Stimulated activated CD4-positive, alpha-beta T cell treated with anti-CD3 and anti-CD28 coated beads, Interleukin-2, amount 100 ng/mL, for 4 hours (primary cell): ENCODE measurements at places on chromosomes 11 and 22.
A peak's percentile ranks its signal among the peaks of the same experiment; 100 is the strongest.

GRCh38 chr11:68828957-68829356, 12.8 kb downstream of the CPT1A start:
- no peak for DNase-seq

- no peak for DNase-seq
These were observed 2.1 kb downstream of the SMIM38 start for GRCh38 chr11:69157822-69158231.

- no peak for DNase-seq
These were observed 29.2 kb downstream of the PDGFD start for GRCh38 chr11:104134745-104135144.

GRCh38 chr22:44358709-44359440, 46.1 kb upstream of the SHISAL1 start:
- no peak for DNase-seq

DNA sequence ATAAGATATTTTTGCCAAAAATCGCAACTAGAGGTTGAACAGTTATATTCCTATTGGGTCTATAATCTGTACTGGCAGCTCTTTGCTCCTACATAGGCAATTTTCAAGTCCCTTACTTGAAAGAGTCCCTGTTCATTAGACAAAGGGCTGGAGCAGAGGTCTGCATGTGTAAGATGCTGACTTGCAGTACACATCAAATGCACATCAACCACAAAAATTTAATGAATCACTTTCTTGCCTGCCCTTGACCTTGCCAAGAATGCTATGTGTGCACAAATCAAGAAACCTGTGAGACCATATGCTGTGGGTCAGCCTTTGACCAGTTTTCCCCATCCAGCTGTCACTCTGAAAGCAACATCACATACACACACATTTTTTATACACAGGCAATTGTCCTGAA, 661.5 kb downstream of the LRRC4C start:
- DNase-seq, result no peak

DNA sequence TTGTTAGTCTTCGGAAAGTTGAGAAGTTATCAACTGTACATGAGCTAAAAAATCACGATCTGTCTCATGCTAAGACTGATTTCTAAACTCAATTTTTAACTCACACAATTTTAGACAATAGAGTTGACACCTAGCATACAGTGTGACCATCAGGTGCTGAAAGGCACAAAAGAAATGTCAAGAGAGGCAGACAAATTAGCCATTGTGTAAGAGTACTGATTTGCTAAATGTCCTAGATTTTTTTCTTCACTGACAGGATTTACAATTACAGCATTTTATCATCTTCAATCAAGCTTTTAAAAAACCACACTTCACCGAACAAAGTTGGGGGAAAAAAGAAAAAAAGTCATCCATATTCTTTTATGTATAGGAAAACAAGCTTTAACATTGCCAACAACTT, 7.0 kb downstream of the LGR4 start:
- no peak for DNase-seq

- no peak for DNase-seq
These were observed 13.0 kb downstream of the CLPB start for GRCh38 chr11:72421351-72421750.

DNA sequence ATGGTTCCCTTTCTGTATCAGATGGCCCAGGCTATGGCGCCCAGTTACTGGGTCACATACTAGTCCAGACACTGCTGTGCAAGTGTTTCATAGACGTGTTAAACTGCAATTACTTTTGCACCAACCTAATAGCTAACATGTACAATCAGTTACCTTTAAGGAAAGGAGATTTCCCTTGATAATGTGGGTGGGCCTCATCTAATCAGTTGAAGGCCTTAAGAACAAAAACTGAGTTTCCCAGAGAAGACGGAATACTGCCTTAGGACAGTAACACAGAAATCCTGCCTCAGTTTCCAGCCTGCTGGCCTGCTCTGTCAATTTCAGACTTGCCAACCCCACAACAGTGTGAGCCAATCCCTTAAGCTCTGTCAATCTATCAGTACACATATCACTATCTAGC, 229.9 kb upstream of the SYN3 start:
- DNase-seq, result no peak

DNA sequence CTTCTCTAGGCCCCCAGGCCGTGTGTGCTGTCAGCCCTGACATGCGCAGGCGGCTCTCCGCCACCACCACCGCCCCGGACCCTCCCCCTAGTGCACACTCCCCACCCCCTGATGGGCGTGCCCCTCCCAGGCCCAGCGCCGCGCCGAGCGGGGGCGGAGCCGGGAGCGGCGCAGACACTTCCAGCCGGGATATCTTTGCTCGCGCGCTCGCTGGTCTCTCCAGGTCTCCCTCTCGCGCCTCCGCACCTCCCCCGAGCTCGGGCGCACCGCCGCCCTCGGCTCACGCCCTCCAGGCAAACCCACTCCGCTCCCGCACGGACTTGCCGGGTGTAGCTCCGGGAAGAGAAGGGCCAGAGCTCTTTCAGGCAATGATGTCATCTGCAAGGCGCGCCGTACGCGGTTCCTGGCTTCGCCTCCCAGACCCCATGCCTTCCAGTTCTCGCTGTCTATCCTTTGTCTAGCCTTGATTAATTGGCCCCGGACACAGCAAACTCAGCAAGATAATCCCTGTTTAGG, at the start of gene SCN3B:
SCN3B (minus strand) TSS at position 59 of the 516 bp plus-strand sequence. CDS start 823 bp downstream, outside the sequence.
- no peak for DNase-seq

- DNase-seq, result no peak
These were observed 46.2 kb downstream of the SHANK2 start for GRCh38 chr11:71206186-71206585.

DNA sequence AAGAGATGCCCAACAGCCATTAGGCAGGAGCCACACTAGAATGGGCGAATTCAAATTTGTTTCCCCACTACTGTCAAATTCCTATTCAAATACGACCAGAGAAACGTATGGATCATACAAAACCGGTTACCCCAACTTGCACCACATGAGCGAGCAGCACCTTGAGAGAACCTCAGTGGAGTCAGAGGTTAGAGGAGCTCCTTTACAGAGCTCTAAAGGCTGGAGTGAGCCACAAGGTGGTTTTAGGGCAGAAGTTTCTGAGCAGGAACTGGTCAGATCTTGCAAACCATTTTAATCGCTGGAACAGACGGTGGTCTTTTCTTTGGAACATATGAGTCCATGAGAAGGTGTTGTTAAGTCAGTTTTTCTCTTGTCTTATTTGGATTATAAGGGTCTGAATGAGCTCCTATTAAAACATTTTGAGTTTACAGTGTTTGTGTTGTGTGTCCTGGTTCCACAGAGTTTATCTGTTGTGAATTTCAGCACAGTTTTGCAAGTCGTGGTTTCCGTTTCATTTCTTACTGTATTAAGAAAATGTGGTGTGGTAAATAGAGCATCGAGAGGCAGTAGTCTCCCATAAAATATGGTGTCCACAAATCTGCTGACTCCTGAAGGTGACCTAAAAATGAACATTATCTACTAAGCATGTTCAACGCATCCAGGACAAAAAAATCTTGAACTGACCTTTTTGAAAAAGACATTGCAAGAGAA, 471.7 kb downstream of the NTM start:
- no peak for DNase-seq

- DNase-seq, result no peak
These were observed 47.9 kb upstream of the TH start for GRCh38 chr11:2219318-2220017.

GRCh38 chr11:35046681-35047080, 92.3 kb upstream of the CD44 start:
- DNase-seq, result no peak

GRCh38 chr11:121180183-121180582, 79.1 kb downstream of the TECTA start:
- no peak for DNase-seq

- DNase-seq, result peak; percentile 31
These were observed 1.5 kb downstream of the IGSF9B start for GRCh38 chr11:133955081-133955891.

DNA sequence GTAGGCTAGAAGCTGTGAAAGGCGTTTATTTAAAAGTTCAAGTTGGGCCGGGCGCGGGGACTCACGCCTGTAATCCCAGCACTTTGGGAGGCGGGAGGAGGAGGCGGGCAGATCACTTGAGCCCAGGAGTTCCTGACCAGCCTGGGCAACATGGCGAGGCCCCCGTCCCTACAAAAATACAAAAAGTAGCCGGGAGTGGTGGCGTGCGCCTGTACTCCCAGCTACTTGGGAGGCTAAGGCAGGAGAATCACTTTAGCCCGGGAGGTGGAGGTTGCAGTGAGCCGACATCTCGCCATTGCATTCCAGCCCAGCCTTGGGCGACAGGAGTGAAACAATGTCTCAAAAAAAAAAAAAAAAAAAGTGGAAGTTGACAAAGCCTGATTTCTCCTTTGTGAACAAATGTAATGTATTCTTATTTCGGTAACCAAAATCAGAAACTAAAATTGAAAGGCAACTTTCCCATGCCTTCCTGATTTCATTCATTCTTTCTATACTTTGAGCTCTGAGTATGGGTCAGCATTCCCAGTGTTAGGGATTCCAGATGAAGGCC, 825 bp downstream of the PTPMT1 start:
- no peak for DNase-seq

GRCh38 chr11:123429336-123429735, 733 bp upstream of the GRAMD1B start:
- DNase-seq, result no peak

DNA sequence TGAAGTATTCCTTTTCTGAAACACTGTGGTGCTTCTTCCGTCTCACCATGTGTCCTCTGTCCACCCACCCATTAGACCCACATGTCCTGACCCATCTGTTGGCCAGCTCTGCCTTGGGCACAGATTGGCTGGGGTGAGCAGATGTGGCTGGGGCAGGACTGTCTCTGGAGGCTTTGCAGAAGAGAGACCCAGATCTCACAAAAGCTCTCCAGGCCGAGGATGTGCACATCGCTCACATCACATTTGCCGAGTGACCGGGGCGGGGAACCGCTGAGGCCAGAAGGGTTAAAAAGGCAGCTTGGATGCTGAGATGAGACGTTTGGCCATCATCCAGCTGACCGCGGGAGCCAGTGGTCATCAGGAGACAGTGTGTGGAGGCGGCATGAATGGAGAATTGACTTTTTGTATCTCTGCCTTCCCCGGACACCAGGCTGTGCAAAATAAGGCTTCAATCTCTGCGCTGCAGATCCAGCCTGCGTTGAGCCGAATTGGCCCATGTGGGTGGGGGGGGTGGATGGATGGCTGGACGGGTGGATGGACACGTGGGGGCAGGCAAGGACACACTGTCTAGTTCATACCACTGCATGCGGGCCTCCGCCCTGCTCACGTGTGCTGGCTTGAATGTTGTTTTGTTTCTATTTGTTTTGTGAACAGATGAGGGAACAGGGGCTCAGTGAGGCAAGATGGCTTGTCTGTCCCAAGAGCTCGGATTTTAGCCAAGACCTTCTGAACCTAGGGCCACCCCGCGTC, 6.1 kb downstream of the IFITM10 start:
- no peak for DNase-seq

GRCh38 chr11:20068691-20069090, 91.6 kb downstream of the DBX1 start:
- no peak for DNase-seq

DNA sequence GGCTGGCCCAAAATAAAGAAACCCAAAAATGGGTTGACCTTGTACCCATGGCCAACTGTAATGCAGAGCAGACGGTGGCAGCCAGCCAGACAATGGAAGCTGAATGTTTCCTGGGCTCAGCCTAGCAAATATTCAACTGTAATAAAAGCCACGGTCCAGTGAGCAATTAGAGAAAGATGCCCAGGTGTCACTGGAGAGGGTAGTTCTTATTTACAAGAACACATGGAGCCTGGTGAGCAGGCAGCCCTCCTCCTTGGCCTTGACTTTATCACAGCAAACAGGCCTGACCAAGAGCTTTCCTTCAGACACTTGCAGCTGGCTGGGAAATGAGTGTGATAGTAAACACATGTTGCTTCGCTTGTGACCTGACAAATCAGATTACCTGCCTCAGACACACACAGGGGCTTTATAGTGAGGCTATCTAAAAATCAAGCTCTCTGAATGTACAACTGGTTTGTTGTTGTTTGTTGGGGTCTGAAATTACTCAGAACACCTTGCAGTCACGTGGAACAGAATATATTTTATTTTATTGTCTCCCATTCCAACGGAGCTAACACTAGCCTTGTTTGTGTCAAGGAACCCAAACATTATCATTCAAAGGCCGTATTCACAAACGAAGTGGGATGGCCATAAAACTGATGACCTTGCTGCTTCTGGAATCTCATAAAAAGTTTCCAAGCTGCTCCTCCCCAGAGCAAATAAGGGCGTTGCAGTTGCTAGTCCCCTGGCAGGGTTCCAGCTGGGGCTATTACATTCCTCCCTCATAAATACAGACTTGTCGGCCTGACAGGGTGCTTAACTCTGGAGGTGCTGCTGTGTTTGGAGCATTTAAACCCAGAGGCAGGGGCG, 161.1 kb downstream of the BBOX1 start:
- DNase-seq, result no peak

GRCh38 chr11:115557681-115558080, 53.5 kb upstream of the CADM1 start:
- DNase-seq, result no peak

- DNase-seq, result no peak
These were observed 4.3 kb upstream of the PNPLA3 start for GRCh38 chr22:43919106-43919973.

DNA sequence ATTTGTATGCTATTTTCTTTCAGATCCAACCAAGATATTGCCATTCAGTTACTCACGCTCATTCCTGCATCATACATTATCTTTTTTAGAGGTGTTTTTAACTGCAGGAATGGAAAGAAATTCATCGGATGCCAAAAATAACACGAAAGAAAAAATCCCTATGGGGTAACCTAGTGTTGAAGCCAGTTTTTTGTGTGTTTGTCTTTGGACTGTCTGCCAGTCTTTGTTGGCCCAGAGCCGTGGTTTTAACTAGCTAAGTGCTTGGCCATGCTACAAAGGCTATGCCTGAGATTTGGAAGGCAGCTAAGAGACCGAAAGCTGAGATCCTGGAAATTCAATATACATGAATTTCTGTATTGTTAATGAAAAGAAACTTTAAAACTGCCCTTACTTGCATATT, 309.8 kb upstream of the CNTN5 start:
- DNase-seq, result no peak

GRCh38 chr11:115357066-115357465, 147.1 kb downstream of the CADM1 start:
- no peak for DNase-seq

- DNase-seq, result no peak
These were observed 86.8 kb downstream of the PDHX start for GRCh38 chr11:35003186-35003585.

GRCh38 chr22:46854125-46854870, 91.8 kb downstream of the TBC1D22A start:
- DNase-seq, result no peak
